ENCODE measurements at places on chromosomes 5 and 9. TPM values are rescaled to one million over a fixed set of nuclear protein-coding genes. Genes with fewer than 3 reads are reported as not detected.
A peak's percentile ranks its signal among the peaks of the same experiment; 100 is the strongest.

The SLC36A3 gene
- not detected for total RNA-seq

DNA sequence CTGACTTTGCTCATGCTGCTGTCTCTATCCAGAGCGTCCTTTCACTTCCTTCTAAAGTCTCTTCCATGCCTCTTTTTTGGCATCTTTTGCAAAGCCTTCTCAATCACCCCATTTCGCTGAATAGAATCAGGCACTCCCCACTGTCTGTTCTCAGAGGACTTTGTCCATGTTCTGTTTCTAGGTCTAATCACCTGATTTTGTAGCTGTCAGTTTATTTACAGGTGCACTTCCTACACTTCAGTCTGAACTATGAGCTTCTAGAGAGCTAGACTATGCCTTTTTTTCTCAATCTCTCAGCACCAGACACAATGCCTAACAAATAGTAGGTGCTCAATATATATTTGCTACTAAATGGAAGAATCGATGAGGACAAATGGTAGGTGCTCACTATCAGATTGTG, 29.9 kb downstream of the TLR4 start:
- DNase-seq: no peak

GRCh38 chr5:13350767-13351166, 593.7 kb downstream of the DNAH5 start:
- DNase-seq: peak; percentile 51

DNA sequence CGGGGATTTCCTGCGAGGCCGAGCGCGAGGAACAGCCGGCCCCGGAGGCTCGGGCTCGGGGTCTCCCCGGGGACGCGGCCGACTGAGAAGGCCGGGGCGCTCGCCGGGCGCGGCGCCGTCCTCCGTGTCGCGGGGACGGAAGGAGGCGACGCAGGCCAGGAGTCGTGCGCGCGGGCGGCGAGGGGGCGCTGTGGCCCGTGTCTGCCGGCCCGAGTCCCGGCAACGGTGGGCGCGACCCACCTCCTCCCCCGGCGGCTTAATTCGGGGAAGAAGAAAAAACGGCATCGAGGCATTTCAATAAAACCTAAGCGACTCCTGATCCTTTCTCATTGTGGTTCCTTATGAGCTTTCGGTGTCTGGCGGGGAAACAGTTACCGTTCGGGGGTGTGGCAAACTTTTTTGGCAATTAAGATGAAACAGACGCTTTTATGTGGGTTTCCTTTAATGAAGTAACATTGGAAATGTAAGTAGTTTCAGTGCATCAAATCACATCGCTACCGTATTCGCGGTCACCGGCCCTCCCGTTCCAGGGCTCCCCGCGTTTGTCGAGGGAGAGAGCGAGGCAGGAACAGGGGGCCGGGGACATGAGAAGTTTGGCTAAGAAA, 3.7 kb upstream of the IRX2 start:
- DNase-seq: no peak

The DNAH5 gene
- total RNA-seq: 0.75 TPM

GRCh38 chr5:79109527-79110492, 1.8 kb upstream of the BHMT start:
- DNase-seq: no peak

The ANKRD31 gene
- not detected for total RNA-seq

GRCh38 chr9:98287384-98287783, 31.9 kb upstream of the TBC1D2 start:
- DNase-seq: no peak

DNA sequence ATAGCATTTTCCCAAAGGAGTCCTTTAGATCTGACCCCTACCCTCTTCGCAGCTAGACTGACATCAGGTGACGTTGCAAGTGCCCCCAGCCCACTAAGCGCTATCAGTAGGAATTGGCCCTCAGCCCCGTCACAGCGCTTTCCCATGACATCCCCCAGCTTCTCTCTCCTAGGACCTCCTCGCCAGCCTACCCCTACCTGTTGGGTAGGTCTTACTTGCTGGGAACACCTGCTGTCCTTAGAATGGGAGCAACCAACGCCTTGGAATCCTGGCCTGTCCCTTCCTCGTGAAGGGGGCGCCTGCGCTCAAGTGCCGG, 584 bp upstream of the PIP5K1B start:
- no peak for DNase-seq

GRCh38 chr9:124284940-124285441, 27.2 kb downstream of the NEK6 start:
- peak; percentile 54 for DNase-seq
